ENCODE measurements at places on chromosomes 3 and 15.

- no peak for DNase-seq
These were observed 27.3 kb downstream of the KLF13 start for GRCh38 chr15:31353931-31354330.

- no peak for DNase-seq
These were observed 46.6 kb downstream of the ZFAND6 start for GRCh38 chr15:80106051-80106450.

DNA sequence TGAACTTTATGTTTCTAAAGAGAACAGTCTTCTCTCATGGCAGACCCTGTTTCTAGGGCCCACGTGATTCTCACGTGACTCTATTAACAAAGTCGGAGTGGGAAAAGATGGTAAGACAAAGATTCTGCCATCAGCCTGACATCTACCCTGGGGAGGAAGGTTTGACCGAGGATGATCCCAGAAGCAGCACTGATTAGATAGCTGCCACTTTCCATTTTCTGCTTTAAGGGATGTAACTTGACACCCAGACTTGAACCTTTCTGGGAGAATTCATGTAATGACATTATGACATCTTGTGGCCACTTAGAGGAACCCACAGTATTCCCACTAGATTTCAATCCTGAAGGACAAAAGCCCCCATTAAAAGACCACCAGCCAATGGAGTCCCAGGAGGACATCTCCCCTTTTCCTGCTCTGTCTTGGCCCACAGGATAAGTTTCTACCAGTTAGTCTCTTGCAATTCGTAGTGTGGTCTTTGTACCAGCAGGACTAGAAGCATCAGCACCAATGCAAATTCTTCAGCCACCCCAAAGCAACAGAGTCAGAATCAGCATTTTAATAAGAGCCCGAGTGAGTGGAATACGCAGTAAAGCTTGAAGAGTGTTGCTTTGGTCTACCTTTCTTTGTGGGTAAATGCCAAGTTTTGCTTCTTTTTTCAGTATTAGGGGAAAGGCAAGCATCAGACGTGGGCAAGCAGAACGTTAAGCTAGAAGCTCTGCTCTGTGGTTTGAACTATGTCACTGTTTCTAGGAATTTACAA lies 480.5 kb upstream of the PROK2 start:
- DNase-seq: no peak

DNA sequence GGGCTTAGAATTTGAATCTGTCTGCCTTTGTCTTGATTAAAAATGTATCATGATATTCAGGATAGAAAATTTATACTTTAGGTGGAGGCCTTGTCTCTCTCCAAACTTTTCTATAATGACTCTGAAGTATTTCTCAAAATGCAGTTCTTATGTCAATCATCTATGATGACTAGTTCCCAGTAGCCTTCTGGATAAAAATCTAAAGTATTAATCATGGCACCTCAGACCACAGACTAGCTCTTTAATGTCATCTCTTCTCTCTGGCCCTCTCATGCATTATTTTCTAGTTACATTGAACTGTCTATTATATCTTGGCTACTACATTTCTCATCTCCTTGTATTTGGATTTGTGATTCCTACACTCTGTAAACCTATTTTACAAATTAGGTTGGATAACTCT lies 96.9 kb downstream of the ZPLD1 start:
- DNase-seq: no peak

DNA sequence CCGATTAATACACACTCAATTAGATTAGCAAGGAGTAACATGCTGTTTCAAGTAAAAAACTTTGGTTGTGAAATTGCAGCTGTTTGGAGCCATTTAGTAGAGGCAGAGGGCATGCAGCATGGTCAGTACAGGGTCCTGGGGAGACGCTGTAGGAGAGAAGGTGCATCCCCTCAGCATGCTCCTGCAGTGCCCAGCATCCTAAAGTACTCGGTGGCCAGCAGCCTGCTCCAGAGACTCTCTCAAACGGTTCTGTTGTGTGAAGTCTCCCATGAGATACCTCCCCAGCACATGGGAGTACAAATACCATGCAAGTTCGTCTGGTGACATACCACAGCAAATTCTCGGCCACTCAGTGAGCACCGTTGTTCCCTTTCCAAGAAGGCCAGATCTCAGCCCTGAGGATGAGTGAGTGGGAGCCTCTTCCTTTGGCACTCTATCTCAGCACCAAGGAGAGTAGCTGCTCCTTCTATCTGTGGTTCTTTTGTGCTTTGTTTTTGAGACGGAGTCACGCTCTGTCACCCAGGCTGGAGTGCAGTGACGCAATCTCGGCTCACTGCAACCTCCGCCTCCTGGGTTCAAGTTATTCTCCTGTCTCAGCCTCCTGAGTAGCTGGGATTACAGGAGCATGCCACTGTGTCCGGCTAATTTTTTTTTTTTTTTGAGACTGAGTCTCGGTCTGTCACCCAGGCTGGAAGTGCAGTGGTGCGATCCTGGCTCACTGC lies 72.7 kb downstream of the TJP1 start:
- no peak for DNase-seq

DNA sequence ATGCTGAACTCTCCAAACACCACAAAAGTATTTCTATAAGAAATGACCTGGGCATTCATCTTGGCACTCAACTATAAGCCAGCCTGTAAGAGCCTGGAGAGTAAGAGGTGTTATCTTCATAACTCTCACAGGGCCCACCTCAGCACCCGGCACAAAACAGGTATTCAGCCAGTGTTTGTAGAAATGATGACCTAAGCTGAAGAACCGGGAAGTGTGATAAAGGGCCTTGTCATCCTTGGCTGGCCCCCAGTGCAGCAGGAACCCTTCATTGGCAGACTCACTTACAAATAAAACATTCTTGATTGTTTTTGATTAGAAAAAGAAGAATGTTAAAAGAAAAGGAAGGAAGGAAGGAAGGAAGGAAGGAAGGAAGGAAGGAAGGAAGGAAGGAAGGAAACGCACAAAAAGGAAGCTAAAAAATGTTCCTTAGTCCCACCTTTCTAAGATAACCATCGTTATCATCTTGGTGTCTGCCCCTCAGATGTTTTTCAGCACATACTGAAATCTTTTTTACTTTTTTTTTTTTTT lies 52.1 kb downstream of the DAPK2 start:
- DNase-seq: no peak

- DNase-seq: no peak
These were observed 122.3 kb downstream of the PTPRG start for GRCh38 chr3:61683549-61684236.

DNA sequence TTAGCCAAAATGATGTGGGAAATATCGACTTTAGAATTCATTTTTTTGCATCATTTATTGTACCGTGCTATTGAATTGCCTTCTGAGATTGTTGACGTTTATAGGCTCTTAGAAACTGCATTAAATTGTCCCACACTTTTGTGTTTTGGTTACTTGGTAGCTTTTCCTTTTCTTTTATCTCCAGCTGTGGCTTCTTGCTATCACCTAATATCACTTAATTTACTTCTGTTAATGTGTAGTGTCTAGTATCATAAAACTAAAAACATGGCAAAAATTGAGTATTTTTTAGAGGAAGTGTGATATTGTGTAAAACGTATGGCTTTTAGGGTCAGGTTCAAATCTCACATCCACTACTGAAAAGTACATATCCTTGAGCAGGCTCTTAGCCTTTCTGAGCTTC lies 11.2 kb downstream of the TMOD3 start:
- DNase-seq: no peak

- DNase-seq: no peak
These were observed 2.7 kb downstream of the RPL15 start for GRCh38 chr3:23919628-23920027.

GRCh38 chr15:85551221-85551832 lies 170.9 kb downstream of the AKAP13 start:
- no peak for DNase-seq

GRCh38 chr3:36155515-36155914 lies 224.8 kb upstream of the STAC start:
- no peak for DNase-seq

- DNase-seq: no peak
These were observed 656.3 kb downstream of the ROBO1 start for GRCh38 chr3:79111375-79112052.

DNA sequence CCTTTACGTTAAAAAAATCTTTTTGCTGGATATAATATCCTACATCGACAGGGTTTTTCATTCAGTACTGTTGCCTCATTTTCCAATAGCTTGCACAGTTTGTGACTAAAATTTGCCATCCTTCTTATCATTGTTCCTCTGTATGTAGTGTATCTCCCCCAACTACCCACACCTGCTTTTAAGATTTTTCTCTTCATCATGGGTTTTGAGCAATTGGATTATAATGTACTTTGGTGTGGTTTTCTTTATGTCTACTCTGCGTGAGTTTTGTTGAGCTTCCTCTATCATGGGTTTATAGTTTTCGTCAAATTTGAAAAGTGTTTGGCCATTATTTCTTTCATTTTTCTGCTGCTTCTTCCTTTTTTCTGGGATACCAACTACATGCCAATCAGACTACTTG lies 39.6 kb upstream of the MEF2A start:
- DNase-seq: no peak

DNA sequence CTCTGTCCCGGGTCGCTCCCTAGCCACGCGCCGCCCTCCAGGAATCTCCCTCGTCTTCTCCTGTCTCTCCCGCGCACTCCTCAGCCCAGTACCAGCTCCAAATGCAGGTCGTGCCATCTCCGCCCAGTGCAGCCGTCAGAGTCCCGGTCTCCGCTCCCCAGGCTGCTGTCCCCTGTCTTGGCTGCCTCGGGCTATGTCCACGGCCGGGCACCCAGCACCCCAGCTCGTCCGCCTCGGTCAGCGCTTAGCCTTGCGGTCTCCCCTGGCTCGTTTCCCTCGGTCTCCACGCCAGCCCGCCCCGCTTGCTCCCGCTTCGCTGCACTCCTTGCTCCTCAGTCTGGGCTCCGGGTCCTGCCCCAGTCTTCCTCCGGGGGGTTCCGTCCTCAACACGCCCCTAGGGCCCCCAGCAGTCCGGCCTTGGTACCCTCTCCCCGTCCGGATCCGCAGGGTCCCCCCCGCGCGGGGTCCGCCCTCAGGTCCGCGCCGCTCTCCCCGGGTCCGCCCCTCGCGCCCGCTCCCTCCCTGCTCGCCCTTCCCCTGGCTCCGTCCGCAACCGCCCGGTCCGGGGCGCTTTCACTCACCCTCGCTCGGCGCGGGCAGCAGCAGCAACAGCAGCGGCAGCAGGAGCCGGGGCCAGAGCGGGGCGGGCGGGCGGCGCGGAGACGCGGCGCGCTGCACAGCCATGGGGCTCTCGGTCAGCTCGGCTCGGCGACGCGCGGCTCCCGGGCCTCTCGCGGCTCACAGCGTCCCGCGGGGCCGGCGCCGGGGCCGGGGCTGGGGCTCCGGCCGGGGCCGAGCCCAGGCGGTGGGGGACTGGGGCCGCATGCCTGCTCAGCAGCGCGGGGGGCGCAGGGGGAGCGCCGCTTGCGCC lies 462 bp downstream of the IGDCC3 start:
- DNase-seq: no peak

GRCh38 chr3:125318167-125318865 lies 56.8 kb downstream of the ZNF148 start:
- no peak for DNase-seq

DNA sequence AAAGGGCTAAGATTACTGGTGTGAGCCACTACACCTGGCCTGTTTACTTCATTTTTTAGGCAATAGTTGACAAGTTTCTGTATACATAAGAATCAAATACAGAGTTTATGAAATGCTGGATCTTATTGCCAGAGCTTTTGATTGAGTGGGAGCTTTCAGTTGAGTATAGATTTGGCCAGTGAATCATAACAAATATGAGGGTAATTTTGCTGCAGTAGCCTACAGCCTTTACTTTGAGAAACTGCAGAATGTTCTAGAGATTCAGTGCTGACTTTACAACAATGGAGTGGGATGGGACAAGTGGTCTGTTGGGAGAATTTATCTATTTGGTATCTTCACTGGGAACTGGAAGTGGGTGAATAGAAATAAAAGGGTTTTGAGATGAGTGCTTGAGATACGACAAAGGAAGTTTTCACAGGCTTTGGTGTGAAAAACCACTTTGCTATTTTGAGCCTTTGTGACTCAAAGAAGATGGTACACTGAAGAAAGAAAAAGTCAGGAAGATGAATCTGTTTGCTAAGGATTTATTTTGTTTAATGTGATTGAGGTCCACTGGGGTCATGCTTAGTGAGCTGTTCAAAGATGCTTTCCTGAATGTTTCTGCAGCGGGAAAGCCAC lies 227.8 kb downstream of the UBE2E2 start:
- no peak for DNase-seq

GRCh38 chr3:194744826-194745225 lies 59.1 kb downstream of the FAM43A start:
- no peak for DNase-seq

DNA sequence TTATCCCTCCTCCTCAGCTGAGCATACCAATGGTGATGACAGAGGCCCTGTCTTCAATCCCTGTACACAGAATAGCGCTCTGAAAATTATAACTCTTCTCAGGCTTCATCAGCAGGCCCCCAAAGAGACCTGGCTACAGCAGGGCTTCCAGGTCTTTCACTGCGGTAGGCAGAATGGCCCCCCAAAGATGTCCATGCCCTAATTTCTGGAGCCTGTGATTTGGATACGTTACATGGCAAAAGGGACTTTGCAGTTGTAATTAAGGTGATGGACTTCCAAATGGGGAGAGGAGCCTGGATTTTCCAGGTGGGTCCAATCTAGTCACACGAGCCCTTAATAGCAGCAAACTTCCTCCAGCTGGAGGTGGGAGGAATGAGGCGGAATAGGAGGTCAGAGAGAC lies 221.8 kb upstream of the CTDSPL start:
- DNase-seq: no peak

- DNase-seq: no peak
These were observed 38.6 kb downstream of the DENND6A start for GRCh38 chr3:57654267-57654666.

GRCh38 chr3:128923576-128923975 lies 44.2 kb downstream of the ACAD9 start:
- no peak for DNase-seq

- DNase-seq: no peak
These were observed 785.3 kb downstream of the ROBO2 start for GRCh38 chr3:77825001-77825827.

DNA sequence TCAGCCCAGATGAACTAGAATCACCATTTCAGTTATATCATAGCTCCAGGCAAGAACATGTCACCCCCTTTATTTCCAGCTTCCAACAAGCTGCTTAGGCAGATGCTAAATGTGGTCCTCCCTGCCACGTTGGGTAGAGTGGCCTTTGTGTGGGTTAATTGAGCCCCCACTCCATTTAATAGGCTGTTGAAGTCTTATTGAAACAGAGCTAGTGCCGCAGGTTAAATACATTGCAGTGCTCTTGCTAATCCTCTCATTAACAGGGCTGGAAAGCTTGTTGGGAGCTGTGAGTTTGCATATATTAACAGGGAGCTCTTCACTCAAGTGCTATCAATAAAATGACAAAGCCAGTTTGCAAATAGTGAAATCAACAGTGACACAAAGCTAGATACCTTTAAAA lies 248.4 kb upstream of the CMC1 start:
- DNase-seq: no peak

GRCh38 chr3:106329521-106329920 lies 460.7 kb upstream of the CBLB start:
- DNase-seq: no peak
